ENCODE measurements at places on chromosomes 7 and 10.

DNA sequence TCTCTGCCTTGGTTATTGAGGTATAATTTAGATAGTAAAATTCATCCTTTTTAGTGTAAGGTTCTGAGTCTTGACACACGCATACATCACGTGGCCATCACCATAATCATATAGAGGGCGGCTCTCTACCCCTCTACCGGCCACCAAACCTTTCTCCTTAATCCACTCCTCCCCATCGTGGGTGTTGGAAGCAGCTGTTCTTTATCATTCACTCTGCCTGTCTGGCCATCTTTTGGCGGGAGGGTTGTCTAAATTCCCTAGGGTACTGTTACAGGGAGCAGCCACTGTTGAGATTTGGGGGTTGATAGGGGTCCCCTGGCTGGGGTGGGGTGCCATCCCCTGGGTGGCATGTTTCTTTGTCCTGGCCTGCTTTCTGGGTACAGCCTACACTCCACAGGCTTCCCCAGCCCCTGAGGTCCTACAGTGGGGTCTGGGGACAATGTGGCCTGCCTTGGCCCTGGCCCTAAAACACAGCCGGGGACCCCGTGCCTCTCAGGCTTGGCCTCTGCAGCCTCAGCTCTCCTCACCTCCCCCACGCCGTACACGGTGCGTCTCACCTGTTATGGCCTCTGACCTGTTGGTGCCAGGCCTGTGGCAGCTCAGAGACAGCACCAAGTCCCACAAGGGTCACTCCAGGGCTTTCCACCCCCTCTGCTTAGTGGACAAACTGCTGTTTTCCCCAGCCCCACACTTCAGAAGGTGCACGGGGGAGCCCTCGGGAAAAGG, 17.5 kb downstream of the AMZ1 start:
- no peak for DNase-seq

- DNase-seq = no peak
Observed at GRCh38 chr10:48896756-48897440, 42.7 kb downstream of the LRRC18 start.

DNA sequence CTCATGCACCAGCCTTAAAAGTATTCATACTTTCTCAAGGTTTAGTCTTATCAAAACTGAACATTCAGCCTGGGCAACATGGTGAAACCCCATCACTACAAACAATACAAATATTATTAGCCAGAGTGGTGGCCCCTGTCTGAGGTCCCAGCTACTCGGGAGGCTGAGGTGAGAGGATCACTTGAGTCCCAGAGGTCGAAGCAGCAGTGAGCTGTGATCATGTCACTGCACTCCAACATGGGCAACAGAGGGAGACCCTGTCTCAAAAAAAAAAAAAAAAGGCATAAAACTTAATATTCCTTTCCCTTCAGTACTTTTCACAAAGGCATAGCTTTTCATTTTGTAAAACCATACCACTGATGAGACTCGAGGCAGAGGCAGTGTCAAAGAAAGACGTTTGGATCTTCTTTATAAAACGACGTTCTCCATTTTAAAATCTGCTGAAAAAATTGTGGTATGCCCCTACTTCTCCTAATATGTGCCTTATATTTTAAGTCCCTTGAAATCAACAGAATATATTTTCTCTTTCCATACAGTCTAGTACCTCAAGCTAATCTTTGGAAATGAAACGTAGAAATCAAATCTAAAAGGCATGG, 1.9 kb downstream of the NSUN6 start:
- DNase-seq = no peak

GRCh38 chr7:135672560-135673359, 10.4 kb downstream of the STMP1 start:
- DNase-seq = peak; percentile 89

DNA sequence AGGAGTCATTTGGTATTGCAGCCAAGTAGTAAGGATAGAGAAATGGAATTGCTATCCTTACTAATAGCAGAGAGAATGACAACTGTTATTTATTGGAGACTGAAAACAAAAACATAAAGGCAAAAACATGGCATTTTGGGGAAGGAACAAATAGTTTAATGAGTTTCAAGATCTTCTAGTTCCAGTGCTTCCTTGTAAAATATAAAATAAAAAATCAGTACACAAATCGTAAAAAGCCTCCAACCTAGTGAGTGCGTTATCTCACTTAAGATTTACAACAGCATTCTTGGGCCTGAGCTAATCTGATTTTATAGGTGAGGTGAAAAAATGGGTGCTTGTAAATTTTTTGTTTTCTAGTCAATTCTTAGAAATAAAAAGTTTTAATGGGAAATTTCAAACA, 3.3 kb downstream of the RBM33 start:
- no peak for DNase-seq

- no peak for DNase-seq
Observed at GRCh38 chr10:45454859-45455258, 80.8 kb downstream of the ALOX5 start.

DNA sequence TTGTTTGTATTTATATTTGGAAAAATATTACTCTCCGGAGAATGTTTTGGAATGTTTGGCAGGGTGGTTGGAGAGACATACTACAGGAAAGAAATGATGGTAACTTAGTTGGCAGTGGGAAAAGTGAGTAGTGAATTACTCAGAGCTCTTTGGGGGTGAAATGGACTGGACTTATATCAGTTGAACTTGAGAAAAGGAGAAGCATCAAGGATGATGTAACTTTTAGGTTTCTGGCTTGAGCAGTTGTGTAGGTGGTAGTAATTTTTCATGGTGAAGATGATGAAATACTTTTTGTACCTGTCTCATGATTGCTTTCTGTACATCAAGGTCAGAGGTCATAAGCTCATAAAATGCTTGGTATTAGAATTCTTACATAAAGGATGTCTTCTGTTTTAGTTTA, 617.2 kb downstream of the AUTS2 start:
- DNase-seq = no peak

GRCh38 chr7:140562926-140563481, 77.6 kb downstream of the DENND2A start:
- no peak for DNase-seq

DNA sequence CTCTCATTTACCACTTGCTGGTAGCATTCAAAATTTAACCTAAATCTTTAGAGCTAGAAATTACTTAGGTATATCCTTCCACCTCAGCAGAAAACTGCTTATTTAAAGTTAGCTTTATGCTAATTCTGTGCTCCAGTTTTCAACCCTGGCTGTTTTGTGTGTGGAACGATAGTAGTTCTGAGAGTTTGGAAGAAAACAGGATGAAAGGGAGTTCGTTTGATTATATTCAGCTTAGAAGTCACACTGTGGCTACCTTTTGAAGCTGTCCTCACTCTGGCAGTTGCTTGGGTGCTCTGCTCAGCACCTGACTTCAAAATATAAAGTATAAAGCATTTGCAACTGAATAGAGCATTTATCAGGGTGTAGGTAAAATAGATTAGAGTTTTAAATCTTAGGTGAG, 2.6 kb upstream of the ASCC1 start:
- no peak for DNase-seq

DNA sequence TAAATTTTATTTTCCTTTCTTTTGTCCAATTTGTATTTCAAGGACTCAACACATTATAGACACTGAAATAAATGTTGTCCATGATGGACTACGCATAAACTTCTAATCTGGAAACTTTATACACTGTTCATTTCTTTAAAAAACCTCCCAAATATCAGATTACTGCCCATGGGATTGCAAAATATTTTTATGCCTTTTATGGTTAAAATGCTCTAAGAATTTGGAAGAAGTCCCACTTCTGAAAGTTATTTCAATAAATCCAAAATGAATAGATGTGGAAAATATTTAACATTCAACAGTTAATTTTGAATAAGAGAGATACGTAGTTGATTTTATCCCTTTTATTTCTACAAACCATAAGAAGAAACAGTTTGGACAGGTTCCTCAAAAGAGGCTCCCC, 46.1 kb downstream of the CABCOCO1 start:
- no peak for DNase-seq

DNA sequence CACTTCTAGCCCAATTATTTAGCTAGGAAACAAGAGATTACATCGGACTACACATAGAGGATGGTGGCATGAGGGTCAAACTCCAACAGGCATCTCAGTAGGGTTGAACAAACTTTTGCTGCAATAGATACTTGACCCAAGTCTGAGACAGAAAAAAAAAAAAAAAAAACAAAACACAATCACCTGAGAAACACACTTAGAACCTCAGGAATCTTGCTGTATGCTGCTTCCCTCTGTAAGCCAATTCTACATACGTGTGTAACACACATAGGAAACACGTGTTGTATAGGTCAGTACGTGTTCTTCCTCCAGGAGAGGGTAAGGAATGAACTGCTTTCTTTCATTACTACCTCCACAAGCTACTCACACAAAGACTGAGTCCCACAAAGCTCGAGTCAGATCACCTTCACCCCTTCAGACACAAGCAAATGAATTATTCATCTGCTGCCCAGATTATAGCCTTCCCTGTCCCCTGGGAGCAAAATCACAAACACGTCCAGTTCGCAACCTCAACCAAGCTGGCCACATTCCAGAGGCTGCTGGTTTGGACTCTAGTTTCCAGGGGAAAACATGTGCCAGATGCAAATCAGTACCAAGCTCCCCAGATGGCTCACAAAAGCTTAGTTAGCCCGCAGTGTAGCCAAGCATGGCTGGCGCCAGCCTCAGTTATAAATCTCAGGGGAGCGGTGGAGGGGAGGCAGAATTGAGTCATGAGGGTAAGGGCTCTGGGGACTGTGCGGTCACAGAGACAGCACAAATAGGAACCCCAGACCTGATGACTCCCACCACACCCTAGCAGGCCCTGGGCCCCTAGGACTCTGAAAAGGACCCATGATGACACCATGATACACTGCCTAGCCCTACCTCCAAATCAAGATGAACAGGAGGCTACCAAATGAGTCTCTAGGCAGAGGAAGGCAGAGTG, 15.1 kb downstream of the PSAP start:
- DNase-seq = peak; percentile 82

- no peak for DNase-seq
Observed at GRCh38 chr7:108332937-108333336, 123.3 kb downstream of the NRCAM start.

All from spinal cord (tissue), 10 donors.